Heart left ventricle (tissue), 16 donors: ENCODE measurements at places on chromosomes 3 and 15. TPM values are rescaled to one million over a fixed set of nuclear protein-coding genes. Genes with fewer than 3 reads are reported as not detected.

GRCh38 chr3:71350998-71351397 is 232.5 kb downstream of the FOXP1 start:
- H3K36me3 ChIP-seq: no peaks in the 10 kb centered on the region
- no peaks in the 10 kb centered on the region for H3K4me1 ChIP-seq
- H3K4me3 ChIP-seq: no peak overlapping the region
- no peak overlapping the region for H3K27ac ChIP-seq

DNA sequence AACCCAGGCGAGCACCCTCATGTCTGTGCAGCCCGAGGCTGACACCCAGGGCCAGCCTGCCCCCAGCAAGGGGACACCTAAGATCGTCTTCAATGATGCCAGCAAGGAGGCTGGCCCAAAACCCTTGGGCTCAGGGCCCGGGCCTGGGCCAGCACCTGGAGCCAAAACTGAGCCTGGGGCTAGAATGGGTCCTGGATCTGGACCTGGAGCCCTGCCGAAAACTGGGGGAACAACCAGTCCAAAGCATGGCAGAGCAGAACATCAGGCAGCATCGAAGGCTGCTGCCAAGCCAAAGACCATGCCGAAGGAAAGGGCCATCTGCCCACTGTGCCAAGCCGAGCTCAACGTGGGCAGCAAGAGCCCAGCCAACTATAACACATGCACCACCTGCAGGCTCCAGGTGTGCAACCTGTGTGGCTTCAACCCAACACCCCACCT is 31.4 kb upstream of the APEH start:
- H3K4me3 ChIP-seq: no peak overlapping the region
- no peak overlapping the region for H3K27ac ChIP-seq
- peak; percentile 53 for DNase-seq
- H3K36me3 ChIP-seq: no peaks in the 10 kb centered on the region
- H3K4me1 ChIP-seq: peaks cover 5% of the 10 kb centered on the region

- H3K36me3 ChIP-seq: no peaks in the 10 kb centered on the region
- no peak for DNase-seq
- H3K4me3 ChIP-seq: no peak overlapping the region
Observed at GRCh38 chr15:26179906-26180305, 316.8 kb upstream of the ATP10A start.

GRCh38 chr15:52281085-52282035 is 14.2 kb downstream of the MYO5C start:
- peaks cover 9% of the 10 kb centered on the region for H3K4me1 ChIP-seq
- H3K4me3 ChIP-seq: no peak overlapping the region
- no peak for DNase-seq
- H3K27ac ChIP-seq: no peak overlapping the region
- H3K36me3 ChIP-seq: peaks cover 14% of the 10 kb centered on the region
- no peaks in the 10 kb centered on the region for H3K27me3 ChIP-seq

DNA sequence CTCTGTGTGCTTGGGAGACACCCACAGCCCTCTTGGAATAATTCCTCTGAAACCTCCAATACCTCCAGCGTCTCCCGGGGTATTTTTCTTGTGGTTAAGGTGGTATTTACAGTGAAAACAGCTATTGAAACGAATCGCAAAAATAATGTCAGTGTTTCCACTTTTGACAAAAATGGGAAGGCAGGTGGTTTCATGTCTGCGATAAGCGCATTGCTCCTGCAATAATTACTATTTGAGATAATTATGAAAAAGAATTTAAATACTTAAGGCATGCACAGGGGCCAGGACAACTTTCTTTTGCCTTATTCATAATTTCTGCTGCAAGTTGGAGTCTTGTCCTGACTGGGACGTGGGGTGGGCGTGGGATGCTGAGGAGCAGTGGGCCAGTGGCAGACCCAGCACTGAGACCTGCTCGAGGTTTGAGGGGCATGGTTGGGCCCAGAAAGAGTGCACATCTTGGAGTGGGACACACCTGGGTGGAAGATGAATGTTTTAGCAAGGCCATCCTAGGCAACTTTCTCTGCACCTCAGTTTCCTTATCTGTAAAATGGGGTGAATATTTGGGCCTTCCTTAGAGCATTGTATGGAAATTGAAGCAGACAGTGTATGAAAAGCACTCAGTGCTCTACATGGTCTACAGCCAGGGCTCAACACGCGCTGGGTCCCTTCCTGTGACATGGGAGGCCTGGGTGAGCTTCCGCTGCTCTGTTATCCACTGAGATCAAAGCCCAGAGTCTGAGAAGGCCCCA is 110.5 kb downstream of the FBLN2 start:
- DNase-seq: no peak
- no peaks in the 10 kb centered on the region for H3K36me3 ChIP-seq
- no peak overlapping the region for H3K4me3 ChIP-seq
- peaks cover 36% of the 10 kb centered on the region for H3K27me3 ChIP-seq

DNA sequence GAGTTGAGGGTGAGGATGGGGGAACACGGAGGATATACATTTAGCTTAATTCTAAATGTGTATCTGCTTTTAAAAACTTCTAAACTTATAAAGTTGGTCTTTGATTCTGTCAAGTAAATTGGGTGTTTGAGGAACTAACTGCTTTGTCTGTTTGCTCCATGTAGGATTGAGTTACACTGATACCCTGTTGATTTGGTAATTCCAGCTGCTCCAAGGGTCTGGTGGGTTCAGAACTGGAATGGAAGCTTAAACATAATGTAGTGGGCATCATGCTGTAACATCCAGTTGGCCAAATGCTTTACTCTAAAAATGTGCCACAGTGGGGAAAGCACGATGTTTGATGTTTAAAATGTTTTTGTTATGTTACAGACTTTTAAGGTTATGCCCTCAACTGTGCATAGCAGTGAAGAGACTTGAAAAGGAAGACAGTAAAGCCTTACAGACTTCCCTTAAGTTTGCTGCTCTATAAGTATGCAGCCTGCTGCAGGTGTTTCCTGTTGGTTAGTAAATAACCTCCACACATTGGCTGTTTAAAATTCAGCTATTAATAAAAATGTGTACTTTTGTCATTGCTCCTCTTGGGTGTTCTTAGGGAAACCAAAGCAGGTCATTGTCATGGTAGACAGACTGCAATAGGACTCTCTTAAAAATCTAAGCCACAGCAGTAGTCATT is 5.9 kb upstream of the EDEM1 start:
- peaks cover 53% of the 10 kb centered on the region for H3K36me3 ChIP-seq
- no peak overlapping the region for H3K4me3 ChIP-seq
- H3K27me3 ChIP-seq: no peaks in the 10 kb centered on the region
- H3K4me1 ChIP-seq: peaks cover 10% of the 10 kb centered on the region
- DNase-seq: no peak

DNA sequence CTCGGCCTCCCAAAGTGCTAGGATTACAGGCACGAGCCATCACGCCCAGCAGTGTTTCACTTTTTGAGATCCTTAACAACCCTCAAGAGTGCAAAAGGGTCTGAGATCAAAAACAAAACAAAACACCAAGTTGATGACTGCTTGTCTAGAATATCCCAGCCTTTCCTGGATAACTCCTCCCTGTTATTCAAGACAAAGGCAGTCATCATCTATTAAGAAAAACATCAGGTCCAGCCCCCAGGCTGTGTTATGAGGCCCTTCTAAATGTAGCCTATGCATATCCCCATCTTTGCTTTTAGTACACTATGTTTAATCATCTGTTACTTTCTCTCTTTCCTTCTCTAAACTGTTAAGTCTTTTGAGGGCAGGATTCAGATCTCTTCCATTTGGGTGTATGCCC is 150.1 kb upstream of the FHIT start:
- DNase-seq: no peak
- no peaks in the 10 kb centered on the region for H3K36me3 ChIP-seq
- no peaks in the 10 kb centered on the region for H3K4me1 ChIP-seq
- H3K27me3 ChIP-seq: no peaks in the 10 kb centered on the region
- no peak overlapping the region for H3K4me3 ChIP-seq
- no peak overlapping the region for H3K27ac ChIP-seq

- H3K27me3 ChIP-seq: no peaks in the 10 kb centered on the region
- H3K4me3 ChIP-seq: no peak overlapping the region
- H3K4me1 ChIP-seq: no peaks in the 10 kb centered on the region
- H3K27ac ChIP-seq: no peak overlapping the region
- no peak for DNase-seq
Observed at GRCh38 chr15:90637693-90638092, 79.5 kb upstream of the BLM start.

- H3K4me1 ChIP-seq: peaks cover 6% of the 10 kb centered on the region
- H3K27ac ChIP-seq: no peak overlapping the region
- H3K36me3 ChIP-seq: no peaks in the 10 kb centered on the region
- H3K4me3 ChIP-seq: no peak overlapping the region
- H3K27me3 ChIP-seq: no peaks in the 10 kb centered on the region
- no peak for DNase-seq
Observed at GRCh38 chr3:123783811-123784210, 100.3 kb downstream of the MYLK start.

- DNase-seq: no peak
- H3K4me3 ChIP-seq: no peak overlapping the region
- H3K27ac ChIP-seq: no peak overlapping the region
- H3K4me1 ChIP-seq: no peaks in the 10 kb centered on the region
Observed at GRCh38 chr3:127413318-127413673, 125.5 kb upstream of the PRR20G start.

DNA sequence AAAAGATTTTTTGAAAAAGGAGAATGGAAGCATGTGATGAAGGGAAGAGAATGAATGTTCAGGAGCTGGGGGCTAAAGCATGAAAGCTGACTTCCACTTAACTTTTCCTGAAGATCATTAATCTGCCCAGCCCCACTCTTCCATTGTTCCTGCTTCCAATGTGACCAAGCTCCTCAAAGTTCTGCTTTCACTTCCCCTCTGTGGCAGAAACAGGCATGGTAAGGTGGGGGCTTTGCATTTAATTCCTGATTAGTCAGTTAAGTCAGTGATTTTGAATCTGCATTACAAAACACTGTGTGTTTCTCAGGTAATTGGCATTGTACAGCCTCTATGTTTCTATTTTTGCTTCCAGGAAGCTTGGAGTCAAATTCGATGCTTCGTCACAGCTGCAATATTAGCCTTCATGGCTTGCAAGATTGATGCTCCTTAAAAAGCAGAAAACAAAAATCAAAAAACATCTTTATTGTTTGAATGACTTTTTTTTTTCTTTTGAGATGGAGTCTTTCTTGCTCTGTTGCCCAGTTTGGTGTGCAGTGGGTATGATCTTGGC is 7.3 kb upstream of the TM6SF1 start:
- H3K27ac ChIP-seq: no peak overlapping the region
- no peak for DNase-seq
- no peaks in the 10 kb centered on the region for H3K27me3 ChIP-seq
- H3K36me3 ChIP-seq: no peaks in the 10 kb centered on the region

DNA sequence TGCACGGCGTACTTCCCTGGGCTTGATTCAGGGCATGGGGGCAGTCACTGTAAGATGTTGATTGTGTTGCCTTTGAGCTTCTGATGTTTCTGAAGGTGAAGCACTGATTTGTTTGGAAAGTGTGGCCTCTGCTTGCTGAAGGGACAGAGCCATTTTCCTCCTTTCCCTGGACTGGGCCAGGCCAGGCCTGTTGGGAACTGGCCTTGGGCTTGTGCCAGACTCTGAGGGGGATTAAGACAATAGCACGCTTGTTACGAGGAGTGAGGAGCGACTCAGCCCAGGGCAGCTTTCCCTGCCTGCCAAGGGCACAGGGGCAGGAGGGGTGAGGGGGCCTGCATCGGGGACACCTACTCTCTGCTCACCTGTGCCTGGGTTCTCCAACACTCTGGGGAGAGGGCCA is 42.9 kb downstream of the LINGO1 start:
- H3K27me3 ChIP-seq: no peaks in the 10 kb centered on the region
- no peak for DNase-seq
- no peak overlapping the region for H3K27ac ChIP-seq
- no peaks in the 10 kb centered on the region for H3K4me1 ChIP-seq
- H3K36me3 ChIP-seq: no peaks in the 10 kb centered on the region

DNA sequence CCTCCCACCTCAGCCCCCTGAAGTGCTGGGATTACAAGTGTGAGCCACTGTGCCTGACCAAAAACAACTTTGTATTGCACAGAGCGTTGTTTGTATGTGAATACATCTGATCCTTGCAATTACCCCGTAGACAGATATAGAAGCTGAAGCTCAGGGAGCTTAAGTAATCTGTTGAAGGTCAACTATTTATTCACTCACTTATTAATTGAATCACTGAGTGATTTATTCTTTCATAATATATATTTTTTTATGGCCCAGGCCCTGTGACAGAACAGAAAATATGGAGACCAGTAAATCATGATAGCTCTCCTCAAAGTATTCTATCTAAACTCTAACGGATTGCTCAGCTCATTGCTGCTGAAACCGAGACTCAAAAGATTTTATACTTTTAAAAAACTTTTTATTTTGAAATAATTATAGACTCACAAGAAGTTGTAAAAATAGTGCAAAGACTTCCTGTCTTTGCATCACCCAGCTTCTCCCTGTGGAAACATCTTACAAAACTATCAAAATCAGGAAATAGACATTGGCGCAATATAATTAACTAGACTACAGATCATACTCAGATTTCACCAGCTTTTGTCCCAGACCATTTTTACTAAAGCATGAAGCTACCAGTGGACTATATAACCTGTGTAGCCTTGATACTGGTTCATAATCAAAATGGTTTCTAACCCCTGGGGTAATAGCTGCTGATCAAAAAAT is 466.1 kb downstream of the PDCD6IP start:
- H3K36me3 ChIP-seq: no peaks in the 10 kb centered on the region
- no peak overlapping the region for H3K4me3 ChIP-seq
- H3K4me1 ChIP-seq: peaks cover 41% of the 10 kb centered on the region
- no peak for DNase-seq
- H3K27ac ChIP-seq: no peak overlapping the region
- no peaks in the 10 kb centered on the region for H3K27me3 ChIP-seq

DNA sequence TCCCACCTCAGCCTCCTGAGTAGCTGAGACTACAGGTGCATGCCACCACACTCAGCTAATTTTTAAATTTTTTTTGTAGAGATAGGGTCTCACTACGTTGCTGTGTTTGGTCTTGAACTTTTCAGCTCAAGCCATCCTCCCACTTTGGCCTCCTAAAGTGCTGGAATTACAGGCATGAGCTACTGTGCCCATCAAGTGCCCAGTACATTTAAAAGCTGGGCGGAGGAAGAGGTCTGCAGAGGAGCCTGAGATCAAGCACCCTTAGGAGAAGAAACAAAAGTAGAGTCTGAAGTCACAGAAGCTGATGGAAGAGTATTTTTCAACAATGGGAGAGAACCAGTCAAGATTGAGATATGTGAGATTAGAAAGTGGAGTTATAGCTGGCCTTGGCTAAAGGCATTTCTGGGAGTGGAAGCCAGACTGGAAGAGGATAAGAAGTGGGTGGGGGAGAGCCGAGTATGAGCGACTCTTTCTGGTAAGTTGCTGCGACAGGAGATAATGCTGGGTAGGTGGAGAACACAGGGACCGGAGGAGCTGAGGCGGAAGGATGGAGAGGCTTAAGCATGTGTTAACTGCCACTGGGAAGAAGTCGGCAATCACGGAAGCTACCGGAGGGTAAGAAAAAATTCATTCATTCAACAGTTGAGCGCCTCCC is 782 bp upstream of the IREB2 start:
- DNase-seq: no peak
- peaks cover 43% of the 10 kb centered on the region for H3K4me1 ChIP-seq
- peak overlapping the region; percentile 75 for H3K27ac ChIP-seq
- H3K27me3 ChIP-seq: no peaks in the 10 kb centered on the region

Gene SPTBN5
- total RNA-seq: 1.5 TPM

Gene CERS3
- total RNA-seq: not detected

Gene RIOX2
- total RNA-seq: 11.7 TPM

Gene CHST2
- total RNA-seq: 8.7 TPM

Gene RFC4
- total RNA-seq: 4.6 TPM

Gene FGF7
- total RNA-seq: 24.5 TPM

Gene GOLGA8N
- total RNA-seq: 8.9 TPM

Gene SNTN
- total RNA-seq: not detected

Gene APBA2
- total RNA-seq: not detected

Gene ARPIN
- 15.3 TPM for total RNA-seq

Gene GOLGA6L2
- total RNA-seq: not detected

Gene SECISBP2L
- total RNA-seq: 46.7 TPM
